ENCODE measurements at places on chromosomes 2 and 18.
A peak's percentile ranks its signal among the peaks of the same experiment; 100 is the strongest.

- DNase-seq: peak; percentile 21
These were observed 46.2 kb downstream of the FAM98A start for GRCh38 chr2:33552758-33553461.

- DNase-seq: no peak
These were observed 97.2 kb upstream of the WDR75 start for GRCh38 chr2:189344043-189344442.

DNA sequence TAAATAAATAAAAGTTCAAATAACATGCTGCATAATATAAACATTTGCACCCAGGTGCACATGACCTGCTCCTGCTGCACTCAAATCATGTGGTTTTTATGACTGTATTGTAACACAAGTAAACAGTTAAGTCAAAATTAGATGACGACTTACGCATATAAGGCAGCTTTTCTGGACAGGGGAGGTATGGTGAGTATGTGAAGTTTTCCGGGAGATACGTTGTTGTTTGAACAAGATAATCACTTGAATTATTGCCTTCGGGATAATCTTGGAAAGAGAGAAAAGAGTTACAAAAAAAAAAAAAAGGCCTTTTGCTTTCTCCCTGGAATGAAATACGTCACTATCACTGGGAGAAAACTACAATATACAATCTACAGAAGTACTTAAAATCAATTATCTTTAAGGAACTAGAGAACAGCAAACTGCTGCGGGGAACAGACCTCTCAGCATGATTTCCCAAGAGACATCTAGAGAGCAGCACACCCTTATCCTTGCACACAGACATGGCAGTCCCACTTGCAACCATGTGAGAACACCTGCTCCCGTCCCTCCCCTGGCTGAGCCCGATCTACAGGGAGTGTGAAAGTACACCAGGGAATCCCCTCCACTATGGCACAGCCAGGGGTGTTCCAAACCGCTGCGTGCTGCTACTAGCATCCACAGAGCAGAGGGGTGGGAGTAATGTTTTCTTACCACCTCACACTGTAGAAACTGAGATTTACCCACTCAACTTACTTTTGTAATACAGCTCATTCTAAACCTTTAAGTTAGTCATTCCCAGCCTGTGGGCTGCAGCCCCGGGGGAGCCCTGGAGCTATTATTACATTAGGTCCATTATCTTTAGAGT, 26.3 kb downstream of the B4GALT6 start:
- DNase-seq: no peak

DNA sequence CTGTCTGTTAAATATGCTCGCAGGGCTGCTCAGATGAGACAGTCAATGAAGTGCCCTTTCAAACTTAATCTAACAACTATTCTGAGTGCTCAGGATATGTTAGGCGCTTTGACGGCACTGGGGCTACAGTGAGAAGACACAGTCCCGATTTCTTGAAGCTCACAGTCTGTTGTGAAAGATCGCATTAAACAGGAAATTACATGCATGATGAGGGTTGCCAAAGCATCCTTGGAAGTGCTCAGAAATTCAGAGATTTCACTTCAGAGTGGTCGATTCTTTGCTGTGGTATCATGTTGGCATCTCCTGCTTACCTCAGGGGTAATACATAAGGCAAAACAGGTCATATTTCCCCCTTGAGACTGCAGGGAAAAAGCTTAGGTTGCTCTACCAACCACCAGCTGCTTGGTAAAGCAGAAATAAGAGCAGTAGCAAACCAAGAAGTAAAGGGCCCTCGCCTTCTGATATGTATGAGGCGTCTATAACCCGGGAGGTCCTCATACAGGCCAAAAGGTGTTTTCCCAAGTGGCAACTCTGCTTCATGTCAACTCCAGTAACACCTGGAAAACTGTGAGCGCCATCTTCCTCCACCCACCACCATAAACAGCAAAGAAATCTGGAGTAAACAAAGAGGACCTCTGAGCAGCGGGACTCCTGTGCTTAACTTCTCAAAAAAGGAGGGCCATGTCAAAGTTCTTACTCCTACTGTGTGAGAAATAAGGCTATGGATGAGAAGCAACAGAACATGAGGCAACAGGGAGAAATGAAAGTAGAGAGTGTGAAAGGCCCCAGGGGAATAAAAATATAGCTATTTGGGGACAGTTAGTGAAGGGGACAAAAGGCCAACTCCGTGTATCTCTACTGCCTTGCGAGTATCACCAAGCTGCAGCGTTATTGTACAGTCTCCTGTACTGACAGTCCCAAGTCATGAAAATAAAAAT, 79.3 kb downstream of the CLHC1 start:
- DNase-seq: no peak

DNA sequence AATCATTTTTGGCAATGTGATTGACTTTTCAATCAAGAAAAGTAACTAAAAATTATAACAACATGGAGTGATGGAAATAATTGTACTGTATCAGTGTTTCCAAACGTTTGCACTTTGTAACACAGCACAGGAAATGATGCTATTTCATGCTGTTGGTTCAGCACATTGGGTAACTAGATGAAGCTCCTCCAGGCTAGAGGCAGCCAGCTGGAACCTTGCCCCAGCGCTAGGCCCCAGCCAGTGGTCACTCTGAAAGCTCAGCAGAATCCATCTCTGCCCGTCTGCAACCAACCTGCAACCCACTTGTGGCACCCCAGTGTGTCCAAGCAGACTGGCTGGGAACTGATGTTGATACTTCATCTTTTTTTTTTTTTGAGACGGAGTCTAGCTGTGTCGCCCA, 15.3 kb downstream of the UNC50 start:
- DNase-seq: no peak

DNA sequence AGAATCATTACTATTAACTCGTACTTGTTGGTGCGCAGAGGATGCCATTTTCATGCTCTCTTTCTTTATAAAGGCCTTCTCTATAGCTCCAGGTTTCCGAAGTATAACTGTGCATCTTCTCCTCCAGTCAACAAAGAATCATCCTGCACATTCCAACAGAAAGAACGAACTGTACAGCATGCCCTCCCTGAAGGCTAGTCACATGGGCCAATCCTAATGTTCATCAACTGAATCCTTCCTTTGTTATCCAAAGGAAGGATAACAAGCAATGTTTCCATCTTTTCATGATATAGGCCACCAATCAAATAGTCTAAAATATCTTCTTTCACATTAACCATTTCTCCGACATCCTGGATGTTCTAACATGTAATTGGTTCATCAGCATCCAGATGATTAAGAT, 66.9 kb upstream of the LDLRAD4 start:
- DNase-seq: no peak

GRCh38 chr2:109020217-109020637, 31.2 kb upstream of the EDAR start:
- DNase-seq: no peak

- peak; percentile 89 for DNase-seq
These were observed 1.3 kb upstream of the DPYSL5 start for GRCh38 chr2:26846334-26847306.

DNA sequence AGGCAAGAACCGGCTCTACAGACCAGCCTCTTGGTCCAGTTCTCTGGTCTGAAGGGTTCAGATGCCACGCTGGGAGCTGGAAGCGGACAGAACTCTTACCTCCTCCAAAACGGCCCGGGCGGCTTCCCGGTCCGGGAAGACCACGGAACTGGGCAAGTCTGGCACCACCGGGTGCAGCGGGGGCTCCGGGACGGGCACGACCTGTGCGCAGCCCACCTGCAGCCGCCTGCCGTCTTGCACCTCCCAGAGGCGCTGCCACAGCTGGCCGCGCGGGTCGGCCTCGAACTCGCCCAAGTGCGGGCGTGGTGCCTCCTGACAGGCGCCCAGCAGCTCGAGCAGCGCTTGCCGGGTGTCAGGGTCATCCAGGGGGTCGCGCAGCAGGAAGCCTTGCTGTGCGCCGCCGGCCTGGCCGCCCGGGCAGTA, 773 bp downstream of the CMPK2 start:
- DNase-seq: no peak

GRCh38 chr2:144091622-144092021, 428.3 kb downstream of the ZEB2 start:
- no peak for DNase-seq

DNA sequence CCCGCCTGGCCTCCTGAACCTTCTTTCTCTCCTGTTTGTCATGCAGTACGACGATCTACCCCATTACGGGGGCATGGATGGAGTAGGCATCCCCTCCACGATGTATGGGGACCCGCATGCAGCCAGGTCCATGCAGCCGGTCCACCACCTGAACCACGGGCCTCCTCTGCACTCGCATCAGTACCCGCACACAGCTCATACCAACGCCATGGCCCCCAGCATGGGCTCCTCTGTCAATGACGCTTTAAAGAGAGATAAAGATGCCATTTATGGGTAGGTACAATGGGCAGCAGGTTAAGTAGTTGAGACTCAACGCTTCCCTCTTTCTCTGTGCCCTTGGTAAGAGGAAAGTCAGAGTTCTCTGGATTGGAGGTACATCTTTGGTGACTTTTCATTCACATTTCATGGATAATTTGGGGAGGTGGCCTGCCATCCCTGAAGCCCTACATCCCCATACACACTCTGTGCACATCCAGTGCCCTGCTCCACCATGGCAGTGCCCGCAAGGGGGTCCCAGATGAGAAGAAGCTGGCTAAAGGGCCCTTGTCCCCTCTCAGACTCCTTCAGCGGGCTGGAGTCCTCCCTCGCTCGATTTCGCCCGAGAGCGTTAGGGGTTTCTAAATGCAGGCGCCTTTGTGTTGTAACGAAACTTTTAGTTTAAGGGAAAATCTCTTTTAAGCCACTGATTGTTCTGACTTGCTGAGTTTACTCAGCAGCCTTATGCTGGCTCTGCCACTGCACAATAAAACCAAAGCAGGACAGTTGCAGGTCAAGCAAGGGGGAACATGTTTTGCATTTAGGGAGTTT, 3.0 kb downstream of the MEIS1 start:
- no peak for DNase-seq

GRCh38 chr2:74740741-74741431, 86.8 kb downstream of the SEMA4F start:
- DNase-seq: peak; percentile 88

- no peak for DNase-seq
These were observed 3.1 kb downstream of the ARHGEF33 start for GRCh38 chr2:38892819-38893218.

DNA sequence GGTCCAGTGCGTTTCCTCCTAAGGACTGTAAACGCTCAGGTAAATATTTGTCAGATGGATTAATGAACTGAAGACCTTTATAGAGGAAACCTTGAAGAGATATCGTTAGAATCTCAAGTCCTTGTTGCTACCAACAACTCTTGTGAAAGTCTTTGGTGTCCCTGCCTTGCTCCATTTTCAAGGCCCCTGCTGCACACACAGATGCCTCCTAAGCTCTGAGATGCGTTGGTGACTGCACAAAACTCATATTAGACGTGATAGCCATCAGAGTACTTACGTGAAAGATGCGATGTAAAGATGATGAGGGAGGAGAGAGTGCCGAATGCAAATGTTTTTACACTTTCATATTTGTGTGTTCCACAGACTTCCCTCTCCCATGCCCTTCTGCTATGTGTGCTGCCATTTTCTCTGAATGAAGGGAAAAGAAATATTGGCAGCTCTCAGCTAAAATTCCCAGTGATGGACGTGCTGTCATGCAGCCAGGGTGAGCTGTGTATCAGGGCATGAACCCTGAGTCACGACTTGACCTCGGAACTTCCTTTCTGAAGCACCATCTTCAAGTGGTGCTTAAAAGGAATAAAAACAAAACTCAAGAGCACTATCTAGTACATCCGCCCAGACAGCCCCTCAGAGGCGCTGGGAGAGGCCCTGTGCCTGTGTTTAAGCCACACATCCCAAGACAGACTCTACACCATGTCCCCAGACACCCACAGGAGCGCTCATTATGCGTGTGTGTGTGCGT, 117.4 kb downstream of the FAM210A start:
- DNase-seq: no peak

- DNase-seq: no peak
These were observed 54.6 kb downstream of the LANCL1 start for GRCh38 chr2:210421916-210422315.

DNA sequence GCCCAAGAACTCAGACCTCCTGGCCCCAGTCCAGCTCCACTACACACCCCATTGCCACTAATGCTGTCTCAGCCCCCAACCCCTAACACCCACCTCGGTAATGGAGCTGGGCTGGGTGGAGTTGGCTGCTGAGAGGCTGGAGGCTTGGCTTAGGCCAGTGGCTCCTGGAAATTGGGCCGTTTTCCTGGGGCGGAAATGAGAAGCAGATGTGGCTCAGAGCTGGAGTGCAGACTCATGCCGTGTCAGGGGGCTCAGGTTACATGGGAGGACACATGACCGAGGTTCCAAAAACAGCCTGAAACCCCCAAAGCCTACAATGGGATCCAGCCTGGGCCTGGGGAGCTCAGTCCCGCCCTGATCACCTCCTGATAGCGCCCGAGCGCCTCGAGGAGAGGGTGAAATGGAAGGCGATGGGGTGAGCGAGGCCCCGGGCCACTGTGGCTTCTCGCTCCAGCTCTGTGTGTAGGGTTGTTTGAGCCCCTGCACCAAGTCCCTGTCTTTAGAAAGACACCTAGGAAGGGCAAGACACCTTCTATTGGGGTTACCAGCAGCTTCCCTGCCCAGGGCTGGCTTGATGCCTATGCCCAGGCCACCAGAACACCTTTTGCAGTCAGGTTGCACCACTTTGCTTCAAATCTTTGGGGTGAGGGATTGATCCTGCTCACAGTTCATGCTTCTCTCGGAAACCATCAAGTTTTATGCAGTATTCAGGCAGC, 175.7 kb upstream of the HAAO start:
- DNase-seq: peak; percentile 86

DNA sequence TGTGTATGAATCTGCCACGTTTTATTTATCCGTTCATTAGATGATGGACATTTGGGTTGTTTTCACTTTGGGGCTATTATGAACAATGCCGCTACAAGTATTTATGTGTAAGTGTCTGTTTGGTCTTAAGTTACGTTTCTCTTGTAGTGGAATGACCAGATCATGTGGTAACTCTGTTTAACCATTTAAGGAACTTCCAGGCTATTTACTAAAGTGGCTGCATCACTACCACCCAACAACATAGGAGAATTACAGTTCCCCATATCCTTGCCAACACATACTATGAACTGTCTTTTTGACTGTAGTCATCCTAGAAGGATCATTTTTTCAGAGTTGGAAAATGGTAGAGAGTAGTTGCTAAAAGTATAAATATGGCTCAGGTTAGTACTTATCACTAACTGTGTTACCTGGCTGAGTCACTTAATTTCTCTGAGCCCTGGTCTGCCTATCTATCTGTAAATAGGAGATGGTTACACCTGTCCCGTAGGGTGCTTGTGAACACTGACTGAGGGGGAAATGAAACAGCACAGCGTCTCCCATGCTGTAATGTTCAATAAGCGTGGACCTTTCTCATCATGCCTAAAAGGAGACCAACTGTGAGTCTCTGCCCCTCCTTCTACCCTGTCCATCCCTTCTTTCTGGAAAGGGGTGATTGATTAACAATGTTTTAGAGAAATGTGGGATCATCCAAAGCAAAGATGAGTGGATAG, 103.1 kb downstream of the SH3RF3 start:
- no peak for DNase-seq

GRCh38 chr2:68463287-68463877, 3.7 kb downstream of the FBXO48 start:
- DNase-seq: peak; percentile 34

DNA sequence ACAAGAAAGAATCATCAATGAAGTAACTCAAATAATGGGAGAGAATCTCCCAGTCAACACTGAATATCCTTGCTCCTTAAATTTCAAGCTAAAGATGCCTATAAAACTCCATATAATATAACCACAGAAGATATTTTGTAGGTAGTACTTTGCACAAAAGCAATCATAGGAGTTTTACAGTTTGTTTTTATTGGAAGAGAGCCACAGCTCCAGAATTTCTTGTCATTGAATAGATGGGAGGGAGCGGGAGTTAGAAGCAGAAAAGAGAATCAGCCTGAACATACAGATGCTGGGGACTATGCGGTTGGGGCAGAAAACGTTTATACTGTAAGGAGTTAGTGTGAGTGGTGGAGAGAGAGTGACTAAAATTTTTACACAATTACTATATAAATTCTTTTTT, 18.3 kb upstream of the SMAD4 start:
- no peak for DNase-seq

All from AG08396 (cell line).